Retinal pigment epithelial cell (primary cell): ENCODE measurements at places on chromosomes 7 and 10.

- DNase-seq: no peak
Observed at GRCh38 chr7:100974021-100974420, 4.7 kb downstream of the MUC12 start.

- no peak for DNase-seq
Observed at GRCh38 chr10:126009650-126010049, 113.3 kb downstream of the FANK1 start.

DNA sequence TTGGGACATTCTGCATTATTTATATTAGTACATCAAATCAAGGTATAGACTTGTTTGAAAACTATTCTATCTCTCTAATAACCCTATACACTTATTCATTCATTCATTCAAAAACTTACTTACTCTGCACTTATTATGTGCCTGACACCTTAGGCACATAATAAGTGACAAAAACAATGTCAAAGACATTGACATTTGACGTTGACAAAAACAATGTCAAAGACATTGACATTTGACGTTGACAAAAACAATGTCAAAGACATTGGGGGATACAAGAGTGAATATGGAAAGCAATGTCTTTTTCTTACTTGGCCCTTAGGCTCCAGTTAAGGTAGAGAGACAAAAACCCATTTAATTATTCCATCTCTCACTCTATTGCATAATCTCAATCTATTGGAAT, 116.0 kb downstream of the CNTNAP2 start:
- DNase-seq: no peak

DNA sequence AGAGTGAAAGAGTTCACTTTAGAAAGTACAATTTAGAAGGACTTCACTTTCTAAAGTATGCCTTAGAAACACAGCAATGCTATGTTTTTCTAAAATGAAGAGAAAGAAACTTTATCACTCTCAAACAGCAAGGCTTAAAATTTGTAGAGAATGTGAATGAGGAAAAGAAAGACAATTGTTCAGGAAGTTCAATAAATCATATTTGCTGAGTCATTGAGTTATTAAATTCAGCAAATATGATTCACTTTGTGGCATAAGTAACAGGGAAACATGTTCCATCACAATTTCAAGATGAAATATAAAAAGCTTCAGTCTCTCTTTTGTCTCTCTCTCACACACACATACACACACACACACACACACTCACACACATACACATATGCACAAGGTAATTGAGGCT, 187.9 kb downstream of the PCDH15 start:
- no peak for DNase-seq

GRCh38 chr7:732094-732541, 5.0 kb upstream of the PRKAR1B start:
- no peak for DNase-seq

- no peak for DNase-seq
Observed at GRCh38 chr10:56231436-56231835, 129.6 kb downstream of the ZWINT start.

DNA sequence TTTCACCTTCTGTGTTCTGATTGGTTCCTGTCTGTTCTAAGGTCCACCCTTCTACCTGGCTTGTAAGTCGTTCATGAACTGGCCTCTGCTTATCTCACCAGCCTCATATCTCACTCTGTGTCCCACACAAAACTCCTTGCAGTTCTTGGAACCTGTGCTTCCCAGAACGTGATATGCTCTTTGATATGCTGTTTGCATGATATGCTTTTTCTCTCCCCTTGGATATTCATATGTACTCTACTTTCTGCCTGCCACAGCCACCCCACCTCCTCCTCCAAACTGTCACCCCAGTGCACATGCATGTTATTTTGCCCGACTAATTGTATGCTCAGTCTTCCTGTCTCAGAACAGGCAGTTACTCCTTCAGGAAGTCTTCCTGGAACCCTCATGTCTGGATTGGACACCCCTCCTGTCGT, 1.9 kb upstream of the ITPRIP start:
- no peak for DNase-seq

DNA sequence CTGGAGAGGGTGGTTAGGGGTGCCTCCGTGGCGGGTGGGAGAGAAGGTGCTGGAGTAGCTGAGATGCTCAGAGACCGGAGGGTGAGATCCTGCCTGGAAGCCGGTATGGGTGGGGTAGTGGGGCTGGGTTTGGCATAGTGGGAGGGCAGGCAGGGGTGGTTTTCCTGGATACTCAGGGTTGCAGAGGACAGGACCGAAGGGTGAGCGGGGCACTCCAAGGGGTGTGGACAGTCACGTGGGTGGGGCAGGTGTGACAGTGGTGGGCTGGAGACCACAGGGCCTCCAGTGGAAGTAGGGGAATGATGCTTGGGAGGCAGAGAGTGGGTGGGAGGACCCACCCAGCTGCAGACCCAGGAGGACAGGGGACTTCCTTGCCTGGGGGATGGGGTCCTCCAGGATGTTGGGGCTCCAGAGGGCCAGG, 1.9 kb downstream of the SCART1 start:
- no peak for DNase-seq

DNA sequence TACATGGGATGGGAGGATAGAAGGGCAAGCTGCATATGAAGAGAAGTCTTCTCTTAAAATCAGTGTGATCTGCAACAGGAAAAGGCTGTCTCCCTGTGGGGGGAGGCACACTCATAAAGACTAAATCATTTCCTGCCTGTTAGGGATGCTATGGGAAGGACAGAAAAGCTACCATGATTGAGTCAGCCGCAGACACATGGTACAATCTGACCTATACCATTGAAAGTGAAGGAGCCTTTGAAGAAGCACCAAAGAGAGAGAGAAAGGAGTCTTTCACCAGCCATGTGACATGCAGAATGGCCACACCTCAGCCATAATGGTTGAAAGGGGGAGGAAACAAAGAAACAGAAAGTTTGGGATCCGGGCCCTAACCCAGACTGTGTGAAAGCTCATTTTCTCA, 29.1 kb downstream of the NUDCD3 start:
- no peak for DNase-seq

GRCh38 chr10:124092250-124092859, 1.0 kb downstream of the CHST15 start:
- DNase-seq: no peak

- DNase-seq: no peak
Observed at GRCh38 chr10:59276133-59276532, 86.2 kb downstream of the FAM13C start.

DNA sequence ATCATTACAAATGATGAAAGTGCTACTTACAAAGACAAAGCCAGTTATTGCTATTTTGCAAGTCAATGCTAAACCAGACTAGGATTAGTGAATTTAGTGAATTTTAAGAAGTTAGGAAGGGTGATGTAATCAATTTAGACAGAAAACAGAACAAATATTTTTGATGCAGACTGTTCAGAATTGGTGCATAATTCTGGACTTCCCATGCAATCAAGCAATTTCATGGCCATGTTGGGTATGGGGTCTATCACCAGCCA, 85.4 kb downstream of the CH25H start:
- DNase-seq: no peak

- DNase-seq: no peak
Observed at GRCh38 chr7:151818674-151819519, 58.0 kb downstream of the PRKAG2 start.

- DNase-seq: no peak
Observed at GRCh38 chr10:3068201-3068967, 1.0 kb downstream of the PFKP start.

DNA sequence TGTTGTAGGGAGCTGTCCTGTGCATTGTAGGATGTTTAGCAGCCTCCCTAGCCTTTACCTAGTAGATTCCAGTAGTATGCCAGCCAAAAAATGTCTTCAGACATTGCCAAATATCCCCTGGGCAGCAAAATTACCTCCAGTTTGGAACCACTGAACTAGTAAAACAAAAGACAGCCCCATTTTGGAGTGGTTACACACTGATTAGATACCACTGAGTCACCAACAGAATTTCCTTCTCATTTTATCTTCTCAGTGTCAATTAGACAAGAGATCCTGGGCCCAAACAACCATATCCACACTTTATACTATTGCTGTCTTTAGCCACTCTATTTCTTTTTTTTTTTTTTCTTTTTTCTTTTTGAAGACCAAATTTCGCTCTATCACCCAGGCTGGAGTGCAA, 3.5 kb upstream of the CCDC6 start:
- no peak for DNase-seq

DNA sequence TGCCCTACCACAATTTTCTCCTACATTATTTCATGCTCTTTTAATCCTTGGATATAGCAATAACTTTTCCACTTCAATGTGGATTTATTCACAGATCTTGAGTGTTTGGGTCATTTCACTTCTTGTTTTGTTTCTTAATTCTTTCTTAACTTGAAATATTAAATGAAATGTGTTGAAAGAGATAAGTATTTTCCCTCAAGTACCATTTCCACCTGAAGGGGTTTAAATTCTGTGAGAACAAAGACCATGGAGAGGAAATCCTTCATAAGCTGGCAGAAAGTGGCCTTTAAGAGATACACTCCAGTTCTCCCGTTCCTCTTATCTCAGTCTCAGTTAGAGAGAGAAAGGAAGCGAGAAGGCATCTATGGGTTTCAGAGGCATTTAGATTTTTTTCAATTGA, 14.1 kb upstream of the DLD start:
- DNase-seq: no peak

- peak; percentile 13 for DNase-seq
Observed at GRCh38 chr10:75038335-75038734, 73.1 kb upstream of the SAMD8 start.

- no peak for DNase-seq
Observed at GRCh38 chr10:126872768-126873167, 32.5 kb upstream of the DOCK1 start.

GRCh38 chr7:75937958-75938786, 23.2 kb downstream of the POR start:
- DNase-seq: peak; percentile 87

- no peak for DNase-seq
Observed at GRCh38 chr10:32341596-32341995, 5.4 kb downstream of the EPC1 start.

DNA sequence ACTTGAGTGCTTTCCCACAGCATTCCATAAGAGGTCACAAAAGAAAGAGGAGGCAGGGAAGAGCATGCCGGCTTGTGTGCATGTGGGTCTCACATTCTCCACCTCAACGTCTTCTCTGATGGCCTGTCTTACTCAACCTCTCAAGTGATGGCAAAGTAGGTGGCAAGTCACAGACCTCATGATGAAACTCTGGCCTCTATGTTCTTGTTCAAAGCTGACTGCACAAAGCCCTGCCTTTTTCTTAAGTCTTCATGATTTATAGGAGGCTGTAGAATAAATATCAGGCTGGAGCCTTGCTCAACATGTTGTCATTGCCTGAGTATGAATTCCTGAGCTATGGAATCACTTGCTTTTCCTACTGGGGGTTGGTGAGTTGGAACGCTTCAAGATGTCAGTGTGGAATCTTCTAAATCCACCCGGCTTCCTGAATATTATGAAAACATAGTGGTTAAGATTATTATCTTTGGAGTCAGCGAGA, 213.6 kb upstream of the INHBA start:
- DNase-seq: peak; percentile 86

DNA sequence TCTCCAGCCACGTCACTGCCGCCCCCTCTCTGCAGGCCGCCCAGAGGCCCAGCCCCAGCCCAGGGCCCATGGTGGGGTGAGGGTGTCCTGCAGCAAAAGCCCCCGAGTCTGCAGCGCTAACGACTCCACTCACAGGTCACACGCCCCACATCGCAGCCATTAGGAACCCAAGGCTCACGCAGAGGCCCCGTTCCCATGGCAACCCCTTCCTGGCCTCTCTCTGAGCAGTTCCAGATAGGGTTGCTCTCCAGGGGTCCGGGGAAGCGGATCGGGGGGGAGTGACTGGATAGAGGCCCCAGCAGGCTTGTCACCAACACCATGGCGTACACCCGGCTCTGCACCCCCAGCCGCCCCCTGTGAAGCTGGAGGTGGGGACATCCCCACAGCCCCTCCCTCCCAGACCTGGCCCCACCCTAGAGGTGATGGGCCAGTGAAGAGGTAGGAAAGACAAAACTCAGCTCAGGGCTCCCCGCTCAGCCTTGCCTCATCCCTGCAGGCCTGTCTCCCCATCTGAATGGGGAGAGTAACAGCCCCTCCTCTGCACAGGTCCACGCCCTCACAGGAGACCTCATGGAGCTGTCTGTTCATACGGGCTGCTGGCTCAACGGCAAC, 41.2 kb downstream of the TNRC18 start:
- no peak for DNase-seq

- no peak for DNase-seq
Observed at GRCh38 chr10:29828956-29829355, 194.2 kb upstream of the SVIL start.

- DNase-seq: no peak
Observed at GRCh38 chr10:103474077-103474476, 5.0 kb downstream of the CALHM3 start.

DNA sequence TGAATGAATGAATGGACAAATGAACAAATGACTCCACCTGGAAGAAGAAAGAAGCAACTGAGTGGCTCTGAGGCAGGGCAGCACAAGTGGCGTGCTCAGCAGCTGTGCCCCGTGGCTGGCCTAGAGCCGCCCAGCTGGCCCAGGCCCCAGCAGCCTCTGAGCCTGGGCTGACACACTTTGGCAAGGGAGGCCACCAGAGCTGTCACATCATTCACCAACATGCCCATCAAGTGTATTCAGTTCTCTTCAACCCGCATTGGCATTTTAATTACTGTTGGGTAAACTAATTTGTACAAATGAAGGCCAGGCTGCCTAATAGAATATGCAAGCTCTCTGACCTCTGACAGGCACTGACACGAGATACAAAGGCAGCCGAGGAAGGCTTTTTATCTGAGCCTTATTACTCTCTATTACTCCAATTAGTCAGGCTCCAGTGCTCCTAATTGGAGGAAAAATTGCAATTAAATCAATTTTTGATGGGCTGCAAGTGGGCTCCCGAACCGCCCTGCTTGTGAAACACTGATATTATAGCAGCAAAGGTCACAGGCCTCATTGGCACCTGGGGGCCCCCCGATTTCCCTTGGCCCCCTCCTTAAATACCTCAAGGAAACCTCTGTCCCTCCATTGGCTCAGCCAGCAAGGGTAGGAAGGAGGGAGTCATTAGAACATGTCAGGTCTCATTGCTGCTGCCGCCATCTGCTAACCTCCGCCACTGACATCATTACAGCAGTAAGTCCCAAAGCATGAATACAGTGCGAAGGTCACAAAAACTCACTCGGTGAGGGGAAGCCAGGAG, 41.9 kb downstream of the DPCD start:
- no peak for DNase-seq

GRCh38 chr10:74824184-74824899, 2.1 kb upstream of the KAT6B start:
- no peak for DNase-seq

DNA sequence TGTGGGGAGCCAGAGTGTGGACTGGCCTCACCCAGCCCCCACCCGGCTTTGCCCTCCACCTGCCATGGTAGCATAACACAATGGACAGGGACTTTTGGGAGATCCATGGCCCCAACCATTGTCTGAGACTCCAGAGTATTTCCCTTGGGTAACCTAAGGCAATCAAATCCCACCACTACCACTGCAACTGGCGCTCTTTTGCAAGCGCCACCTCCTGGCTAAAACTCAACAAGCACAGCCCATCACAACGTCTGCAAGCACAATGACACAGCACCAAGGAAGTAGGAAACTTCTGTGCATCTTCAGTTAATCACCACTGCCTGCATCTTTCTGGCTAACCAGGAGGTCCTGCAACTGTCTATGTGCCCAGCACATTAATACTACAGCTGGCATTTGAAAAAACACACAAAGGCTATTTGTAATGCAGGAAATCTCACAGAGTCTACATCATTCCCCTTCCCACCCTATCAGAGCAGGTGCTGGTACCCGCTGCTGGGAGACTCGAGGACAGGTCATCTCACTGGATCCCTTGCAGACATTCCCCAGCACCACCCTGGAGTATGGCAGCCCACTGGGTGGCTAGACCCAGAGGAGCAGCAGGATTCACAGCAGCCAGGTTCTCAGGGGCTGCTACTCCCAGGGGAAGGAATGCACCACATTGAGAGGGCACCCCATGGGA, 27.7 kb downstream of the ANKRD26 start:
- DNase-seq: no peak
